Osteocyte (in vitro differentiated cells): ENCODE measurements at places on chromosomes 5 and 9. TPM values are rescaled to one million over a fixed set of nuclear protein-coding genes. Genes with fewer than 3 reads are reported as not detected.

DNA sequence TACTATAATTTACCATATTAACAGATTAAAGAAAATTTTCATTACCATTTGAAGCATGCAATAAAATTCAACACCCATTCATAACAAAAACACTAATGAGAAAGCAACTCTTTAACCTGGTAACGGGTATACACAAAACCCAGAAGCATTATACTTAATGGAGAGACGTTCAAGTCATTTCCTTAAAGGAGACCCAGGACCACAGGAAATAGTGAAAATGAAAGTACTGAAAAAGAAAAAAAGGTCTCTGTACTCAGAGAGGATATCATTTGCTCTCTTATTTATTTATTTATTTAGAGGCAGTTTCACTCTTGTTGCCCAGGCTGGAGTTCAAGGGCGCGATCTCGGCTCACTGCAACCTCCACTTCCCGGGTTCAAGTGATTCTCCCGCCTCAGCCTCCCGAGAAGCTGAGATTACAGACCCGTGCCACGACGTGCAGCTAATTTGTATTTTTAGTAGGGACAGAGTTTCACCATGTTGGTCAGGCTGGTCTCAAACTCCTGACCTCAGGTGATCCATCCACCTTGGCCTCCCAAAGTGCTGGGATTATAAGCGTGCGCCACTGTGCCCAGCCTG is 61.6 kb downstream of the SETX start:
- DNase-seq, result no peak

The GAS1 gene
- total RNA-seq, result 304 and 307 TPM in 2 replicates

DNA sequence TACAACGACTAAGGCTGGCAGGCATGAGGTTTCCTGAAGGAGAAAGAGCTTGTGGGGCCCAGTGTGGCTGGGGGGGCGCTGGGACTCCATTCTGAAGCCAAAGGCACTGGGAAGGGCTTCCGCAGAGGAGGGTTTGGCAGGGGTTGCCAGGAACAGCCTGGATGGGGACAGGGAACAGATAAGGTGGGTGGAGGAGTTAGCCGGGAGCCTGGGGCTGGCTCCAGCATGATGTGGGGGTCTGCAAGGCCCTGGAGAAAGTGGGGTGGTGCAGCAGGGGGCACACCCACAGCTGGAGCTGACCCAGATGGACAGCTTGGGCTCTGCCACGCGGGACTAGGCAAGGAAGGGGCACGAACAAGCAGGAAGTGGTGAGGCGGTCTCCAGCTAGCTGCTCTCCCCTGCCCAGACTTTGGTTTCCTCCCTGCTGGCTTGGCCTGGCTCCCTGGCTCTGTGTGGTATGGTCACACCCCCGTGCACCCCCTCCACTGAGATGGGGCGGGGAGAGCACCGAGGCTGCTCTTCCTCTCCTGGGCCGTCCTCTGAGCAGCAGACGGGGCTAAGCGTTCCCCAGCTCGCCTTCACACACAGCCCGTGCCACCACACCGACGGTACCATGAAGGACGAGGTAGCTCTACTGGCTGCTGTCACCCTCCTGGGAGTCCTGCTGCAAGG is at the start of gene LTC4S:
Gene LTC4S (plus strand): TSS at position 519 of the 672 bp plus-strand sequence. CDS start 95 bp downstream, at position 614.
- no peak for DNase-seq

- DNase-seq, result no peak
Measured at GRCh38 chr5:15243301-15244020, 256.5 kb upstream of the FBXL7 start.

The PTPRD gene
- 4.4 and 5.4 TPM in 2 replicates for total RNA-seq

The CDKN2B gene
- total RNA-seq, result 22.9 and 23.3 TPM in 2 replicates

- no peak for DNase-seq
Measured at GRCh38 chr9:114058688-114059046, 19.4 kb downstream of the AMBP start.

- no peak for DNase-seq
Measured at GRCh38 chr9:2465921-2466460, 155.6 kb upstream of the VLDLR start.

- no peak for DNase-seq
Measured at GRCh38 chr5:160470437-160471361, 49.0 kb downstream of the PTTG1 start.

The PCDHB7 gene
- 1.1 and 1.2 TPM in 2 replicates for total RNA-seq

The SPAG8 gene
- total RNA-seq, result 2.4 TPM in 2 replicates

DNA sequence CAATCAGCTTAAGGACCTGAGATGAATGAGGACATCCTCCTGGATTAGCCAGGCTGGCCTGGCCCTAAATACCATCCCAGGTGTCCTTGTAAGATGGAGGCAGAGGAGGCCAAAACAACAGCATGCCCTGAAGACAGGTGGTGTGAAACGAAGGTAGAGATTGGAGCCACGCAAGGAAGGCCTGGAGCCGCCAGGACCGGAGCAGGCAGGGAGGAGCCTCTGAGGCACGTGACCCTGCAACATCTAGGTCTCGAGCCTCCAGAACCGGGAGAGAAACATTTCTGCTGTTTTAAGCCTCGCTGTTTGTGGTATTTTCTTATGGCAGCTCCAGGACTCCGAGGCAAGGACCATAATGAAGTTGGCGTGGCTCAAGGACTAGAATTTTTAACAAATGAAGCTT is 9.7 kb upstream of the COL5A1 start:
- DNase-seq, result no peak
